ENCODE measurements at places on chromosomes 5 and 9.

DNA sequence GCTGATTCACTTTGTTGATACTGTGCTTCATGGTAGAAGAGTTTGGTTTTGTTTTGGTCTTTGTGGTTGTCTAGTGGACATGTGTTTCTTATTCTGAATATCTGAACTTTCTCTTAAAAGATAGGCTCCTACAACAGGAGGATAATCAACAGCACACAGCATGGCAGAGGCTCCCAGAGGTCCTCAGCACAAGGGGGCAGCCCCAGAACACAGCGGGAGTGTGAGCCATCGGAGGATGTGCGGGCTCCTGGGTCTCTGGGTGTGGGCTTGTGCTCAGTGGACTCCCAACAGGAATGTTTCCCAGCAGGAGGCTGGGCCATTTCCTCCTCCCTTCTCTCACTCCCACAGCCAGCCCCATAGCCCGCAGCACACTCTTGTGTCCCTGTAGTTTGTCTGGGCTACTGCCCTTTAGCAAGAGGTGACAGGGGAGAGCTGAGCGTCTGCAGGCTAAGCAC, 164.3 kb upstream of the OTULINL start:
- H3K36me3 ChIP-seq, result peaks cover 2% of the 10 kb centered on the region
- H3K4me3 ChIP-seq, result peak overlapping the region; percentile 19
- H3K27ac ChIP-seq, result peak overlapping the region; percentile 80
- H3K4me1 ChIP-seq, result peaks cover 56% of the 10 kb centered on the region
- H3K27me3 ChIP-seq, result peaks cover 2% of the 10 kb centered on the region

DNA sequence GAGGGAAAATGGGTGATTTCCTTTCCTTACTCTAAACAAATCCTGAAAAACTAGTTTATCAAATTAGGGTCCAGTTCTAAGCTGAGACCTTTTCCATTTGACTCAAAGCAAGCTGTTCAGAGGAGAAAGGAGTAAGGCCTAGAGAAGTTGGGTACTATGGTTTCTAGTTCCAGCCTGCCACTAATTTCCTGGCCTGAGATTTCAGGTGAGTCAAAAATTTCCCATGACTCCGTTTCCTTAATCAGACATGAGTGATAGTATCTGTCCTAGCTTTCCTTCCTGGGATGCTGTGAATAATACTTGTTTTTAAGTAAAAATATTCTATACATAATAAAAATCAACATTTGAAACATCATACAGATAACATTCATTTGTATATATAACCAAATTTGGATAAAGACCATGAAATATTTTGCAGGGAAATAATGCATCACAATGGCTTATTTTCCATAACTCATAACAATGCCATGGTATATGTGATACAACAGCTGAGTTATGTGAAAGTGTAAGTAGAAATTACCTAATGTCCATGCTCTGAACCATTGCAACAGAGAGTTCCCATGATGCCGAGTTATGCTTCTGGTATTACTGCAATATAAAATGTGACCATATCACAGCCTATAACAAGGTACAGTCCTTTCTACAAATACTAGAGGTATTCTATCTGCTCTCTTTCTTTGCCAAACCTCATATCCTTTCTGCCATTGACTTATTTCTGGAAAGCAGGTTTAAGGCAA, 142.7 kb downstream of the MLLT3 start:
- no peak for DNase-seq
- no peaks in the 10 kb centered on the region for H3K27me3 ChIP-seq
- peaks cover 38% of the 10 kb centered on the region for H3K4me1 ChIP-seq
- no peak overlapping the region for H3K27ac ChIP-seq

DNA sequence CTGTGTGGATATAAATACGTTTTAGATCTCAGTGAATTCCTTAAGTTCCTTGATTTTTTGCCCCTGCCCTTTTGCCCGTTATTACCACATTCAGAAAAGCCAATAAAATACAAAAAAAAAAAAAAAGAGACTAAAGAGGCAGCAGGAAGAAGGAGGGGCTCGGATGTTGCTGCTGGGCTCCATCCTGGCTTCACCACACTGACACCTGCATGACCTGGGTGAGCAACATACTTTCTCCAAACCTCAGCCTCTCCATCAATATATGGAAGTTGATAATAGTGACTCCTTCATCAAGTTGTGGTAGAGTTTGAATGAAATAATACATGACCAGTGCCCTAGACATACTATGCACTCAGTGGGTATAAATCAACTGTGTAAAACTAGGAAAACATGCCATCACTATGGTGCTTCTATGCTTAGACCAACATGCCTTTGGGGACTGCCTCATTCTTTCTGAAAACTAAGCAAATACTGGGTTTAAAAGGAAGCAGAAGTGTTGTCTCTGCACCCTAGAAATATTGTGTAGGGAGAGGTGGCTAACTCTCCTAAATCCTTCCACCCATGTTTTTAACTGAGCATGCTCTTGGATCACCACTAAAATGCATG, 243.0 kb downstream of the PIK3R1 start:
- no peaks in the 10 kb centered on the region for H3K36me3 ChIP-seq
- H3K27me3 ChIP-seq, result no peaks in the 10 kb centered on the region
- no peak for DNase-seq
- H3K4me3 ChIP-seq, result no peak overlapping the region

DNA sequence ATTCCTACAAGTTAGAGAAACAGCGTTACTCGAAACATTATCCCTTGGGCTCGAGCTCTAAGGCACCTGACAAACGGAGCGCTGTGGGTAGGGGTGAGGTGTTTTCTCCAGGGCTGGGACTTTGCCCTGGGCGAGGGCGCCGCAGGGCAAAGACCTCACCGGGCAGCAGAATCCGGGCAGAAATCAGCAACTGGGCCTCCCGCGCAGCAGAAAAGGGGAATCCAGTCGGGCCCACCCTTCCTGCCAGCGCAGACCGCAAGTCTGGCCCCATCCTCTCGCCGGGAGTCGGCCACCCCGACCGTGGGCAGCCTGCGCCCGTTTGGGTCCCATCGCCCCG, 430 bp upstream of the MSH3 start:
- H3K4me3 ChIP-seq, result peak overlapping the region; percentile 92
- peak overlapping the region; percentile 84 for H3K27ac ChIP-seq
- H3K27me3 ChIP-seq, result no peaks in the 10 kb centered on the region
- peaks cover 36% of the 10 kb centered on the region for H3K36me3 ChIP-seq
- peak; percentile 52 for DNase-seq

- peaks cover 4% of the 10 kb centered on the region for H3K27me3 ChIP-seq
- H3K36me3 ChIP-seq, result no peaks in the 10 kb centered on the region
- H3K4me1 ChIP-seq, result peaks cover 46% of the 10 kb centered on the region
- no peak overlapping the region for H3K27ac ChIP-seq
These were observed 16.2 kb upstream of the ERAP1 start for GRCh38 chr5:96823900-96824380.

Measured in activated naive CD8-positive, alpha-beta T cell treated with anti-CD3 and anti-CD28 coated beads, Interleukin-2, amount 50 U/mL, for 24 hours (primary cell).